ENCODE measurements at places on chromosomes 7 and 10. TPM values are rescaled to one million over a fixed set of nuclear protein-coding genes. Genes with fewer than 3 reads are reported as not detected.

- DNase-seq = no peak
Observed at GRCh38 chr7:14836006-14836405, 66.5 kb downstream of the DGKB start.

GRCh38 chr10:91957091-91957490 lies 33.5 kb downstream of the BTAF1 start:
- DNase-seq = no peak

The NODAL gene
- not detected for total RNA-seq

DNA sequence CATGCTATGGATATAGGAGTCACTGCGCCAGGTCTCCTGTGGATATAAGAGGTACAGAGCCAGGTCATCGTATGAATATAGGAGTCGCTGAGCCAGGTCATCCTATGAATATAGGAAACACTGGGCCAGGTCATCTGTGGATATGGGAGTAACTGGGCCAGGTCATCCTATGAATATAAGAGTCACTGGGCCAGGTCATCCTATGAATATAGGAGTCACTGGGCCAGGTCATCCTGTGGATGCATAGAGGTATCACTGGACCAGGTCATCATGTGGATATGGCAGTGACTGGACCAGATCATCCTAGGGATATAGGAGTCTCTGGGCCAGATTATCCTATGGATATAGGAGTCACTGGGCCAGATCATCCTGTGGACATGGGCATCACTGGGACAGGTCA lies 181.7 kb downstream of the DNAH11 start:
- DNase-seq = no peak

DNA sequence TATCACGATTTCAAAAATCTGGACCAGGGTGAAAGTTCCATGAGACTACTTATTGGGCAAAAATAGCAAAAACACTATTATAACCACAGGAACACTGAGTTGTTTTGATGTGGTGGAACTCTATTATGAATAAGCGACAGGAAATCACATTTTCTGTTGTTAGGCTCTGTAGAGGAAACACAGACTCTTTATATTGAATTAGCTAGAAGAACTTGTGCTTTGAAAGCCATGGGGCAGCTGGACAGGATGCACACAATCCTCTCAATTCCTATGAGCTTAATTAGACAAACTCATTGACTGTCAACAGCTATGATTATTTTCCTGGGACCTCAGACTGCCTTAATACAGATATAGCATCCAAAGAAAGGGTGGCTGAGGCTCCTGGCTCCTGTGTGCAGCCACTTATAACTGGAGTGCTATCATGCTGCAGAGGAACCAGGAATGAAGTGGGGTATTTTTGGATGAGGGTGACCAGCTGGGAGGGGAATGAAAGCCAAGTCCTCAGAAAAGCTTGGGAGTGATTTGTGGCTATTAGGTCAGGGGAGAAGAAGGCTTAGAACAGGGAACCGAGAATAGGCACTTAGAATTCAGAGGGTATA lies 657.3 kb downstream of the TYW1 start:
- no peak for DNase-seq

DNA sequence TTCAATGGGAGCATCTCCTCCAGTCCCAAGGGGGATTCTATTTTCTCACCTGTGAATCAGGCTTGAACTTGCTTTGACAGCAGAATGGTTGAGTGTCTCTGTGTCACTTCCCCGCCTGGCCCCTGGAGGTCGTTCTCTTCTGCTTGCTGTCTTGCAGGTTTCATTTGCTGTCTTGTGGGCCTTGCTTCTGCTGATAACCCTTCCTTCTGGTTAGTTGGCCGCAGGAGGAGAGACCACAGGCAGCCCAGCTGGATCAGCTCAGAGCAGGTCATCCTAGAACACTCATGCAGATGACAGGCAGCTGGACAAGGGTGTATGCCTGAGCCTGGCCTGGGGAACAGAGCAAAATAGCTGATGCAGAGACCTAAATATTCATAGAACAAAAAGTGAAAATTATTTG lies 344.2 kb upstream of the ADARB2 start:
- DNase-seq = no peak

- no peak for DNase-seq
Observed at GRCh38 chr7:44043902-44044301, 600 bp upstream of the DBNL start.

DNA sequence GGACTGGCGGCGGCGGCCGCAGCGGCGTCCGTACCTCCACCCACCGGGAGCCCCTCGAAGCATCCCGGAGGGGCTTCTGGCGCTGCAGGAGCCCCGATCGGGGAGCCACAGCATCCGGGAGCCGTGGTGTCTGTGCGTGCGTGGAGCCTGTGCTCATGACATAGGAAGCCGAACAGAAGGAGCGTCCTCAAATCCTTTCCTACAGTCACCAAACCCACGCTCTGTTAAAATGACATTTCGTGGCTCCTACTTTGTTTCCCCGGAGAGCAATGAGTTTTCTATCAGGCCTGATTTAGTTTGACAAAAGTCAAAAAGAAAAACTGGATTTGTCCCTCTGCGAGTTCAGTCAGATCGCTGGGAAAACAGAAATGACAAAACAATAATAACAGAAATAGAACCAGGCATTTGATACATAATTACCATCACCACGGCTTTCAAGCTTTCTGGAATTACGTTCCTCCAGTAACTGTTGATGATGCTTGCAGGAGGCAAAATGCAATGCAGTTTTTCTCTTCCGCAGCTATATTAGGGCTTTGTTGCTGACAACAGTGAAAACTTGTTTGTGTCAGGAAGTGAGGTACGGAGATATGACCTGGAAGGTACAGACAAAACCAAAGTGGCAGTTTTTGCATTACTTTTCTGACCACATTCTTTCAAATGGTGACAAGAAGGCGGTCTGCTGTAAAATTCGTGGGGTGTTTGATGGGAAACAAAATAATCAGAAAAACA lies 219.3 kb upstream of the MKLN1 start:
- peak; percentile 47 for DNase-seq

GRCh38 chr10:130230611-130231010 lies 94.4 kb downstream of the GLRX3 start:
- DNase-seq = no peak

- DNase-seq = no peak
Observed at GRCh38 chr7:50491209-50491608, 41.1 kb upstream of the FIGNL1 start.

- no peak for DNase-seq
Observed at GRCh38 chr10:14611968-14612693, 162.6 kb downstream of the FAM107B start.

- no peak for DNase-seq
Observed at GRCh38 chr10:118694848-118695247, 59.9 kb downstream of the CACUL1 start.

- DNase-seq = no peak
Observed at GRCh38 chr7:157210682-157211081, 72.0 kb downstream of the UBE3C start.

The NXPH1 gene
- not detected for total RNA-seq

GRCh38 chr10:78505657-78506056 lies 472.0 kb downstream of the RPS24 start:
- DNase-seq = no peak

GRCh38 chr7:2104716-2105115 lies 128.0 kb downstream of the MAD1L1 start:
- no peak for DNase-seq

The KLF14 gene
- not detected for total RNA-seq
